ENCODE measurements at places on chromosomes 6 and 20.

GRCh38 chr6:119090256-119090655 lies 11.8 kb upstream of the FAM184A start:
- no peak for DNase-seq

DNA sequence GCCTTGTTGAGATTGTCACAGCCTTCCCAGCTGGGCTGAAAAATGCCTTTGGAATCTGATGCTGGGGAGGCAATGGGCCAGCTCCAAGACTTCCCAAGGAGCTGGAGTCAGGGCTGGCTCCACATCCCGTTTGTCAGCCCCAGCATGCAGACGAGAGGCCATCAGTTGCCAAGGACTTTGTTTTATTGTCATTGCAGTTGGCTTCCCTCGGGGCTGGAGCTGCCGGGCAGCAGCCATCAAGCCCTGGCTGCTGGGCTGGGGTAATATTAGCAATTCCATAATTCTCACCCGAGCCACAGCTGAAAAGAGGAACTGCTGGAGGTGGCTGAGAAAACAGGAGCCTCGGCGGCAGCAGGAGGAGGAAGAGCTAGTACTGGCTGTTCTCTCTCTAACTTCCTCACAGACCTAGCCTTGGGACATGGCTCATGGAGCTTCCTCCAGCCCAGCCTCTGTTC lies 182.5 kb downstream of the CDC5L start:
- DNase-seq, result no peak

DNA sequence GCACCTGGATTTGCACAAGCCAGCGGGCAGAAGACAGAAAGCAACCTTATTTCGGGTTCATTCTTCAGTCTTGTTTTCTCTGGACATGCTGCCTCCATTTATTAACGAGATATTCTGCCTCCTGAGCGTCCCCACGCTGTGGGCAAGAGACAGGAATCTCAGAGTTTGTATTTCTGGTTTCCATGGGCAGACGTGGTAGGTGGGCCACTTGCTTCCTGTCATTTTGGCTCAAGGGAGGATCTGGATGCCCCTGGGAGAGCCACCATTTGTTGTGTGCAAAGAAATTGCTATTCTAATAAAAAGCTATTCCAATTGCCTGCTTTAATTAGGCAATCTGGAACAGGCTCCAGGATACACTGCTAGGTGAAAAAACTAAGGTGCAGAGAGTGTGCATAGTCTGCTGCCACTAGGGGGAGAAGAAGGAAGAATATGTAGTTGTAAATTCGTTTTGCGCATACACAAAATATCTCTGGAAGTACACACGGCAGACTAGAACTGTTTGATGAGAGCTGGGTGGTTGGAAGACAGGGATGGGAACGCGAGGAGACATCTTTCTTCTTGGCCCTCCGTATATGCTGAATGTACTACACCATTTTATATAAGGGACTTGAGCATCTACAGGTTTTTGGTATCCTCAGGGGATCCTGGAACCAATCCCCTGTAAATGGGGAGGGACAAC lies 30.1 kb upstream of the SLC16A10 start:
- peak; percentile 25 for DNase-seq

GRCh38 chr6:139757784-139758183 lies 383.3 kb upstream of the CITED2 start:
- no peak for DNase-seq

- no peak for DNase-seq
Observed at GRCh38 chr6:34288581-34288980, 39.8 kb upstream of the SMIM29 start.

DNA sequence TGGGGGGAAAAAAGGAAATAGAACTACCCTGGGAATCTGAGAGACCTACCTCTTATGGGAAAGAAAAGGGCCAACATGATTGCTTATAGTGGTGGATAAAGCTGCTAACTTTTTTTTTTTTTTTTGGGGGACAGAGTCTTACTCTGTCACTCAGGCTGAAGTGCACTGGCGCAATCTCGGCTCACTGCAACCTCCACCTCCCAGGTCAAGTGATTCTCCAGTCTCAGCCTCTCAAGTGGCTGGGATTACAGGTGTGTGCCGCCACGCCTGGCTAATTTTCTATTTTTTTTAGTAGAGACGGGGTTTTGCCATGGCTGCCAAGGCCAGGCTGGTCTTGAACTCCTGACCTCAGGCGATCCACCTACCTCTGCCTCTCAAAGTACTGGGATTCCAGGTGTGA lies 39.5 kb upstream of the TBC1D22B start:
- DNase-seq, result no peak

GRCh38 chr20:50371878-50372769 lies 138.1 kb upstream of the PTPN1 start:
- DNase-seq, result no peak

DNA sequence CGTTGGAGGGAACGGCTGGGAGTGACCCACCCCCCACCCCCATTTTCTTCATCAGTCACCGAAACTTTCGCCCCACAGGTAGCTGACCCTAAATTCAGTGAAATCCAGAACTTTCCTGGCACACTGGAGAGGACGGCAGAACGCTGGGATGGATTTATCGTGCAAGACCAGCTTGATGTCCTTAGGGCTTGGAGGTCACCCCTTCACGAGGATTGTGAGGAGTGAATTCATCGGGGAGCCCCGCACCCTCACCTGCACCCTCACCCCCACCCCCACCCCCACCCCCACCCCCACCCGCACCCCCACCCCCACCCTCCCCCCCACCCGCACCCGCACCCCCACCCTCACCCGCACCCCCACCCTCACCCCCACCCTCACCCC lies 13.3 kb upstream of the TCFL5 start:
- DNase-seq, result no peak

GRCh38 chr20:38757145-38757775 lies 9.0 kb downstream of the ACTR5 start:
- no peak for DNase-seq

DNA sequence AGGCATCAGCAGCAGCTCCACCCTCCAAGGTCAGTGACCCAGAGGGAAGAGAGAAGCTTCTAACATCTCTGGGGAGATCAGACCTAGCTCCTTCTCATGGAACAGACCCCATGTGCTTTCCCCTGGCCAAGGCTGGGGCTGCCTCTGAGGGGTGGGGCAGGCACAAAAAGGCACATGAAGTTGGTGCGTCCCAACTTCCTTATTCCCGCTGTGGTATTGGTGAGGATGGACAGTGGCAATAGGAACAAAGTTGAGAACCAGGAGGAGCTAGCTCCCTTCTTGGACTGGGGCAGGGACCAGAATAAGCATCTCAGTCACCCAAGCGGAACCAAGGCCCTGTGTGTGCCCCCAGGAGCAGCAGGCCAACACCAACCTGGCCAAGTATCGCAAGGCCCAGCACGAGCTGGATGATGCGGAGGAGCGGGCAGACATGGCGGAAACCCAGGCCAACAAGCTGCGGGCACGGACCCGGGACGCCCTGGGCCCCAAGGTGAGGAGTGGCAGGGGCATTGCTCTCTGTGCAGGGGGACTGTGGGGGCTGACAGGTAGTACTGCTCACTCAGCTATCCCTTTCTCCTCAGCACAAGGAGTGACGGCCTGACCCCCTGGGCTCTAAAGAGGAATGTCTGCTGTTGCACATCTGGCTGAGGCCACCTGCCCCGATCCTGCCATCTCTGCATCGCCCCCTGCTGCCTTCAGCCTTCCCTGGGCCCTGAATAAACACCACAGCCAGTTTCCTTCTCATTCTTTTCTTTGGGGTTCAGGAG lies 46.1 kb downstream of the MYH7B start:
- no peak for DNase-seq

- DNase-seq, result peak; percentile 34
Observed at GRCh38 chr6:25405442-25405841, 126.3 kb downstream of the CARMIL1 start.

DNA sequence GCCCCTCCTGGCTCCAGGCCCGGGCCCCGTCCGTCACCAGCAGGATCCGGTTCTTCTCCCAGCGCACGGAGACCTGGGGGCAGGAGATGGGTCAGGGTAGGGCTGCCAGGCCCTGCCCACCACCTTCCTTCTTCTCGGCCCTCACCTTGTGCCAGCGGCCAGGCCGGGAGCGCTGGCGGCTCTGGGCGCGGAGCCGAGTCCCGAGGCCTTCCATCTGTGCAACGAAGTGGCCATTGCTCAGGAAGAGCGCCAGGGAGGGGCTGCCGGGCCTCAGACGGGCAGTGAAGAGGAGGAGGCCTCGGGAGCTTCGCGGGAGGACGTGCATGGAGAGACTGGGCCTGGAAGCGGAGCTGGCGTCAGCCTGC lies 7.9 kb downstream of the ADRM1 start:
- no peak for DNase-seq

GRCh38 chr20:48203252-48203651 lies 418.0 kb upstream of the SULF2 start:
- no peak for DNase-seq

- peak; percentile 18 for DNase-seq
Observed at GRCh38 chr6:135438907-135439535, 58.5 kb downstream of the AHI1 start.

DNA sequence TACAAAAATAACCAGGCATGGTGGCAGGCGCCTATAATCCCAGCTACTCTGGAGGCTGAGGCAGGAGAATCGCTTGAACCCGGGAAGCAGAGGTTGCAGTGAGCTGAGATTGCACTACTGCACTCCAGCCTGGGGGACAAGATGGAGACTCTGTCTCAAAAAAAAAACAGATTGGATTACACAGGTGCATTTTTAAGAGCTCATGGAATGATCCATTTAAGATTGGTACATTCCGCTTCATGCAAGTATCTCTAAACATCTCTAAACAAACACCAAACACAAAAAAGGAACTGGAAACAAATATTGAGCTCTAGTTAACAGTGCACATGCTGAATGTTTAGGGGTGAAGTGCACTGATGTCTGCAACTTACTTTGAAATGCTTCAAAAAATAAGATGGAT lies 154.3 kb downstream of the GRM4 start:
- no peak for DNase-seq

GRCh38 chr20:61599061-61599531 lies 347.0 kb downstream of the CDH4 start:
- DNase-seq, result no peak

DNA sequence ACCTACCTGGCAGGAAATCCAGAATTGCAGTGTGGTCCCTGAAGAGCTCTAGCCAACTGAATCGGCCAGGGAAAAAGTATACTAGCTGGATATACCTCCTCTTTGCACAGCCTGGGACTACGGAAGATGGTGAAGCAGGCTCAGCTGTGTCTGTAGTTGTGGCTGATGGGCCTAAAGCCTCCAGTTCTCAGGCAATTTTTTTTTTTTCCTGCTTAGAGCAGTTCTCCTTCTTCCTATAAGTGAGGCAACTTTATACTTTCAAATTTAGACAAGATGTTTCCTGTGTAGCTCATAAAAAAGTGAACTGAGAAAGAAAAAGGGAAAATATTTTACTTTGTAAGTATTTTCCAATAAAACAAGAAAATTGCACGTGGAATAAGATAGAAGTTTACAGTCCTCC lies 172.9 kb downstream of the CARMIL1 start:
- DNase-seq, result no peak

GRCh38 chr6:144343701-144344428 lies 58.7 kb downstream of the UTRN start:
- DNase-seq, result peak; percentile 29

DNA sequence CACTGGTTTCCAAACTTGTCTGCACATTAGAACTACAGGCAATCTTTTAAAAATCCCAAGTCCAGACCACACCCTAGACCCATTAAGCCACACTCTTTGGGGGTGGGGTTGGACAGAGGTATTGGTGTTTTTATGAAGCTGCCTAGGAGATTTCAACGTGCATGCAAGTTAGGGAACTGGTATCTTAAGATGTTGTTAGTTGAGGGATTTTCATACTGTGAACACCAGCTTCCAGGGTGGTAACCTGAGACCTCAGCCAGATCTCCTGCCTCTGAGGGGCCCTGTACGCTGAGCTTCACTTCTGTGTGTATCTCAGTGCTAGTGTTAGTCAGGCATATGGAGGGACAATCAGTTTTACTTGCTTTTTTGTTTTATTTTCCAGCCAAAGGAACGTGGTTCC lies 138.0 kb downstream of the UTRN start:
- DNase-seq, result no peak

GRCh38 chr6:1608222-1609040 lies 1.3 kb upstream of the FOXC1 start:
- no peak for DNase-seq

DNA sequence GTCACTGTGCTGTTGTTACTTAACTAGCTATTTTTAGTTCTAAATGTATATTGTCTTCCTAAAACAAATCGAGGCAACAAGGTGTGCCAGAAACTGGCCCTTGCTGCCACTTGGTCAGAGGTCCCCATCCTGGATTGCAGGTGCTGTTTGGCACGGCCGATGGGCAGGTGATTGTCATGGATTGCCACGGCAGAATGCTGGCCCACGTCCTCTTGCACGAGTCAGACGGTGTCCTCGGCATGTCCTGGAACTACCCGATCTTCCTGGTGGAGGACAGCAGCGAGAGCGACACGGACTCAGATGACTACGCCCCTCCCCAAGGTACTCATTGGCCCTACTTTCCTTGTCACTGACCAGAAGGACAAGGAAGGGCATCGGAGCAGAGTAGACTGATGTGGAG lies 111.0 kb upstream of the TMEM181 start:
- no peak for DNase-seq

GRCh38 chr6:132063204-132063603 lies 112.0 kb upstream of the CCN2 start:
- DNase-seq, result no peak

DNA sequence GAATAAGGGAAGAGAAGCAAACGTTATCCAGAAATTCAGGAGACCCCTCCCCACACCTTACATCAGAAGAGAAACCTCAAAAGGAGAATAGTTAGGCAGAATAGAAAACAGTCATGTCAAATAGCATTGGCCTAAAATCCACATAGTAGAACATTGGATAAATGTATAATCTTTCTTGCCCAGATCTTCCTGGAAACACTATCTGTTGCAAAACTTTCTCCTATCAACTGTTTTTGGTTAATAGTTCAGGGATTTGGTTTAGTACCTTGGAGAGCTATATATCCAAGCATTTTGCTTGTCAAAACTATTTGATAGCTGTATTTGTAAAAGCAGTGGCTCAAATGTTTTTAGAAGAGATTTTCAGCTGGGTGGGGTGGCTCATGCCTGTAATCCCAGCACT lies 74.3 kb upstream of the PHACTR2 start:
- DNase-seq, result no peak

GRCh38 chr6:6414931-6415330 lies 94.5 kb upstream of the F13A1 start:
- DNase-seq, result no peak

DNA sequence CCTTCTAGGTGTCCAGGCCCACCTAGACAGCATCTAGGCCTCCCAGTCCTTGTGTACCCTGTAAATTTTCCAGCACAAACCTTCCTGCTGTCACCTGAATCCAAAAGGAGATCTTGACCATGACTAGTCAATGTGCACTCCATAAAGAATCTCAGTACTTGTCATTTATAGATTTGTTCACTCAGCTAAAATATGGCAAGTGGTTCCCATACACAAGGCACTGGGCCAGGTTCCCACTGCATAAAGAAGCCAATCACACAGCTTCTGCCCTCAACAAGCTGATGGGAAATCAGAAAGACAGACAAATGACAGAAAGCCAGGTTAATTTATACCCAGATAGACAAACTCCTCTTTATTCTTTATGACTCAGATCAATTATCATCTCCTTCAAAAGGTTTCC lies 526.8 kb downstream of the CD83 start:
- DNase-seq, result no peak

All from germinal center (tissue), 1 donor.